Germinal center (tissue), 1 donor: ENCODE measurements at places on chromosomes 5 and 9.
A peak's percentile ranks its signal among the peaks of the same experiment; 100 is the strongest.

GRCh38 chr5:18095061-18095460, 460.8 kb downstream of the TAF11L14 start:
- no peak for DNase-seq

DNA sequence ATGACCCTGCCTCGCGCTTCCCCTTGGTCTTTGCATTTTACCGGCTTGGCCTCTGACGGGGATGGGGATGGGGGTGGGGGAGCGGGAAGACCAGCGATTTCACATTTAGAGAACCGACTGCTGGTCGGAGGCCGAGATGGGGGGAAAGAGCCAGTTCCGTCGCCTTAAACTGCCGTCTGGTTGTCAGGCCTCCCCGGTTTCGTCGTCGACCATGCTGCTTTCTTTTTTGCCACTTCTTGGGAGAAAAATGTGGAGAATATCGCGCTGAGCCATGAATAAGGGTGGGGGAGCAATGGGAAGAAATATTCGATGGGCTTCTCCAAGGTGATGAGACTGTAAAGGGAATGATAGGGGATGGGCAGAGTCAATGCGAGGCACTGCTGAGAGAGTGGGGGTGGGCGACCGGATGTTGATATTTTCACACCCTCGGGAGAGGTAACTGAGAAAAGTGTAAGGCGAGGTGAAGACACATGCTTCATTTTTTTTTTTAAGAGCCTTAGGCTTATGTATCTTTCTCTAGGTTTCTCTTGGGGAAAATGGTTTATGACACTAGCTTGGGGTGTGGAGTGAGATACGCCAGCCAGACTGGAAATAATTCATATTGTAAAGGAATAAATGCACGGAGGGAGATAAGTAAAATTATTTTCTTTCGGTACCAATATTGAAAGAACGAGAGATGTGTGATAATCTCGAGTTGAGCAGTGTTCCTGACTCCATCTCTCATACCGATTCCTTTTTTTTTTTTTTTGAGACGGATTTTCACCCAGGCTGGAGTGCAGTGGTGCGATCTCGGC, 1.1 kb downstream of the KIF2A start:
- peak; percentile 36 for DNase-seq

DNA sequence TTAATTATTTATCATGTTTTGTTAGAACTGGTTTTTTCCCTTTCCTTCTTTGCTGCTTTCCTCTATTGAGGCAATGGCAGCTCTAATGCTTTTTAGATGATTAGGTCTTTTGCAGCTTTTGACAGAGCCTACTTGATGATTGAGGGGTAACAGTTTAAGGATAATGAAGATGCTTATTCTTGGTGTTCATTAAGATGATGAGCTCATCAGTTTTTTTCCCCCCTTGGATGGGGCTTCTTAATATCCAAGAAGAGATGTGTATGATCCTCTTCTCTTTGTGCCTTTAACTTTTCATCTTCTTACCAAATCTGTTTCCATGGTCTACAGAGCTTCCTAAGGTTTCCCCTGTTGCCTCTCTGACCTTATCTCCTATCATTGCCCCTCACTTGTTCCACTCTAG, 15.8 kb downstream of the RBM27 start:
- DNase-seq = no peak

GRCh38 chr9:91905991-91906469, 44.0 kb downstream of the ROR2 start:
- DNase-seq = no peak

DNA sequence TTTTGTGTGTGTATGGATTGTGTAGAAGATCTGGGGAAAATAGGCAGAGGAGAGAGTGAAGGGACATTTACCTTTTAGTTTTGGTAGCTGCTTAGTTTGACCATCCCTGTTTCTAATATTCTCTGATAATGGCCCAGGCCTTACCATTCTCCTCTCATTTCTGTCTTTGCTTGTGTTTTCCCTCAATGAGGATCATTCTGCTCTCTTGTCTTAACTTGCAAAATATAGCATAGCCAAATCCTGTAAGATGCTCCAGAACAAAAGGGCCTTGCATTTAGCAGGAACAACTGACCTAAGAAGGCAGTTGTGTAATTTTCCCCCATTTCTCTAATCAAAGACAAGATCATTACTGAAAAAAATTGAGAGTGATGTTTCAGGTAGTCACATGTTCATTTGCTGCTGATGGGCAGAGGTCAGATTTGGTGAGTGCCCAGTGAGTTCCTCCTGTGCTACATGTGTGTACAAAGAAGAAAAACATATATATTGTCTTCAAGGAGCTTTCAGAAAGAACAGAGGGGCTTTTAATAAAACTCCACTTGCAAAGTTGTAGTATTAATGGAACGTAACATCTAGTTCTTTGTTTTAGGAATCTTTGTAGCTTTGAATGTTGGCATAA, 139.5 kb downstream of the KDM4C start:
- no peak for DNase-seq

- no peak for DNase-seq
Measured at GRCh38 chr5:142819825-142820224, 49.6 kb downstream of the ARHGAP26 start.

GRCh38 chr5:16411235-16411634, 54.4 kb downstream of the ZNF622 start:
- DNase-seq = no peak

GRCh38 chr9:5910413-5911057, 19.8 kb downstream of the MLANA start:
- no peak for DNase-seq

GRCh38 chr5:87277279-87277835, 9.7 kb downstream of the RASA1 start:
- no peak for DNase-seq

DNA sequence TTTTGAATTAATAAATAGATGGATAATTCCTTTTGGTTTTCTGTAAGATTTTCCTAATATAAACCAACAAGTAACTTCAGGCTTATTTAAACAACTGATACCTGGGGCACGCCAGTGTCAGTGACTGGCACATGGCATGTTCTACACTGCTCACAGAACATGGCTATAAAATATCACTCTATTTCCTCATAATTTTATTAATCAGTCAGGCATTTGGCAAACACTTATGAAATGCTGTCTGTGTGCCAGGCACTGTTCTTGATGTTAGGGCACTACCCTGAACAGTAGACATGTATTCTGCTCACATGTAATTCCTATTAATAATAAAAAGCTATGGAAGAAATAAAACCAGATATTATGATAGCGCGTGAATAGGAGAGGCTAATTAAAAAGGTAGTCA, 661.0 kb downstream of the DTWD2 start:
- no peak for DNase-seq

GRCh38 chr5:64678374-64678773, 11.9 kb upstream of the SHISAL2B start:
- no peak for DNase-seq

GRCh38 chr9:122315534-122315933, 50.9 kb downstream of the MRRF start:
- no peak for DNase-seq

DNA sequence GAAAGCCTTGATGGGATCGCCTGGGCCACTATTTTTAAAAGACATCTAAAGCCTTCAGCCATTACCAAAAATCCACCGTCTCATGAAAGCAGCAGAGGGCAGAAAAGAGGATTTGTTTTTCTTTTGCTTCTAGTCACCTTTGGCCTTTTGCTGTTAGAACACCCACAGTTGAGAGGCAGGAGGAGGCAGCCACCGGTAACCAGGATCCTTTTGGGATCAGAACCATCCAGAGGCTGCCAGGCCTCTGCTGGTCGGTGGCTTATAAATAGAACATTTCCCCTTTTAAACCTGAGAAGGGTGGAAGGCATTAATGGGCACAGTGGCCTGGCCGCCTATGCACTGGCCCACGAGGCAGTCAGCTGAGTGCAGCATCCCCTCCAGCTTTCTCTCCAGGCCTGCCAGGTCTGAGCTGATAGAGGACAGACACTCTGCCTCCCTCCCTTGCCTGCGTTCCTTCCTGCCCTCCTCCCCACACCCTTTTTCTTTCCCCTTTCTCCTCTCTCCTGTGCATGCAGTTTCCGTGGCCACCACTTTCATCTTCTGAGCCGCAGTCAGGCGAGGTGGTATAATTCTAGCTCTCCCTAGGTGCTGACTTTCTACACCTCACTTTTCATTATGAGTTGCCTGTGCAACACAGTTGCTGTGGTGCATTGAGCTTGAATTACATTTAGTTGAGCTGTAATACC, 253.4 kb downstream of the ARHGAP26 start:
- DNase-seq = no peak
